ENCODE measurements at places on chromosomes 5 and 9.

DNA sequence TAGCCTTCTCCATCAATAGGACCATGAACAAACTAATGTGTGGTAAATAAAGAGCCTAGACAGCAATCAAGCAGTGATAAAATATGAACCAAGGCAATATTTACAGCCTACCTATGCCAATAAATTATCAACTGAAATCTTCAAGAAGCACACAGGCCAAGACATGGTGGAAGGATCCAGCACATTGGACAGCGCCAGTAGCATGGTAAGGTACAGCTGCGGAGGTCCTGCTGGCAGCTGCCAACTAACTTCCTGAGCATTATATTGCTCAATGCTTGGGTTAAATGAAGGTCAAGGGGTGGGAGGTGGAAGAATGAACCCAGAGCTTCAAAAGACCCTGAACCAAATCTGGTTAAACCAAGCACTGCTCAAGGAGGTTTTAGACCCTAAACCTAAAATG, 16.5 kb upstream of the SPDL1 start:
- DNase-seq = peak; percentile 54

DNA sequence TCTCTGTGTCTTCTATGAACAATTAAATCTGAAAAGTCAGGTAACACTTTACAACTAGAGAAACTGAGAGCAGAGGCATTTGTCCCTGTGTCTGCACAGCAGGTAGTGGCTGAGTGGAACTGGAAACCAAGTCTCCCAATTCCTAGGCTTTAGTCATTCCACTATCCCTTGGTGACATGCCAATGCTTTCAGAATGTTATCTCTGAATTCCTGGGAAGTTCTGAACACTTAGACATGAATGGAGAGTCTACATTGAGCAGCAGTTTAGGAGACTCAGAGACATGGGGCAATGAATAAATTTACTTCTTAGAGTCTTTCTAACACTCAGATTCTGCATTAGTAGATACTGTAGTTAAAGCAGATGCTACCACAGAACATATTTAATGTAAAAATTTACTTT, 94.8 kb upstream of the APC start:
- DNase-seq = no peak

DNA sequence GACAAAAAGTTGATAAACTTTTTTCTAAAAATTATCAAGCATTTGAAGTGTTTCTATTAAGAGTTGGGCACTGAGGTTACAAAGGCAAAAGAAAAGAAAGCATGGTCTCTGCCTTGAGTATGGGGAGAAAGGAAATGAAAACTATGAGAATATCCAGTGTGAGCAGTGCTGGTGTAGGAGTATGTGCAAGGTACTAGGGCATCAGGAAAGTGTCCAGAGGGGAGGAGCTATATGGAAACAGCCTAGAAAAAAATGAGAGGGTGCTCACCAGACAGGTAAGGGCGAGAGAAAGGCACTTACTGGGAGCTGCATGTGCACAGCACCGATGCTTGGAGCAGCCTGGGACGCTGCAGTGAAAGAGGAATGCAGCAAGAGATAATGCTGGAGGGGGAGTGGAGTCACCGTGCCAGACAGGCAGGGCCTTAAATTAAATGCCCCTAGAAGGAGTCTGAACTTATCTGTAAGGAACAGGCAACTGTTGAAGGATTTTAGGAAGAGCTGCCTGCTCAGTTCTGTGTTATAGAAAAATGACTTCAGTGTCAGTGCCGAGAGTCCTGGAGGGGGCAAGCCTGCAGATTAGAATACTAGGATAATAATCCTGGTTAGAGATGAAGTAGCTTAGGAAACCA, 14.0 kb downstream of the MCC start:
- peak; percentile 18 for DNase-seq

- DNase-seq = no peak
Observed at GRCh38 chr5:159021901-159022556, 77.7 kb downstream of the EBF1 start.

DNA sequence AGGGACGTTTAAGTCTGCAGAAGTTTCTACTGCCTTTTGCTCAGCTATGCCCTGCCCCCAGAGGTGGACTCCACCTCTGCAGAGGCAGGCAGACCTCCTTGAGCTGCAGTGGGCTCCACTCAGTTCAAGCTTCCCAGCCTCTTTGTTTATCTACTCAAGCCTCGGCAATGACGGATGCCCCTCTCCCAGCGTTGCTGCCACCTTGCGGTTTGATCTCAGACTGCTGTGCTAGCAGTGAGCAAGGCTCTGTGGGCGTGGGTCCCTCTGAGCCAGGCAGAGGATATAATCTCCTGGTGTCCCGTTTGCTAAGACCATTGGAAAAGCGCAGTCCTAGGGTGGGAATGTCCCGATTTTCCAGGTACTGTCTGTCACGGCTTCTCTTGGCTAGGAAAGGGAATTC, 2188.5 kb upstream of the WWC1 start:
- no peak for DNase-seq

DNA sequence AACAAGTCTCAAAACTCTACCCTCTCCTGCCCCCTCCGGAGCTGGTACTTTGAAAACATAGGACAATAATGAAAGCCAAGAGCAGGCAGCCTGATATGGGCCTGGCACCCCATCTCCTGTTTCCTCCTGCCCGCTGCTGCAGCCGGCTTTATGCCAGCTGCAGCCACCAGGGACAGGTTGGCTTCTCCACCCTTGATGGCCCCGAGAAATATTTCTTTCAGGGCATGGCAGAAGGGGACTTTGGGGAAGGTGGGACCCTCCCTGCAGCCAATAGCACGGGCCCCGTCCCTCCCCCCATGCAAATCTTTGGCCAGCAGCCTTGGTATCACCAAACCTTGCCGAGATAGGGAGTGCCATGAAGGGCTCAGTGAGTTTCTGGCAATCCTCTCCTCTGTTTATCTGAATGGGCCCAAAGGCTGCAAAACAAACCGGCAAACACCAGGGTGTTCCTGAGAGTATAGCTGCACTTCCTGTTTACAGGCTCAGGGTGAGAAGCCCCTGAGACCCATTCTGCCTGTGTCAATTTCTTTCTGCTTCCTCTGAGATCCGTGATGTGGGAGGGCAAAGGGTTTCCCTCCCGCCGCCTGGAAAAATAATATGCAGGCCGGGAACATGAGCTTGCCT, 73.4 kb upstream of the BOD1 start:
- DNase-seq = no peak

GRCh38 chr9:130188860-130189481, 16.8 kb downstream of the NCS1 start:
- DNase-seq = no peak

GRCh38 chr5:136769900-136770684, 404.7 kb upstream of the TRPC7 start:
- peak; percentile 72 for DNase-seq

DNA sequence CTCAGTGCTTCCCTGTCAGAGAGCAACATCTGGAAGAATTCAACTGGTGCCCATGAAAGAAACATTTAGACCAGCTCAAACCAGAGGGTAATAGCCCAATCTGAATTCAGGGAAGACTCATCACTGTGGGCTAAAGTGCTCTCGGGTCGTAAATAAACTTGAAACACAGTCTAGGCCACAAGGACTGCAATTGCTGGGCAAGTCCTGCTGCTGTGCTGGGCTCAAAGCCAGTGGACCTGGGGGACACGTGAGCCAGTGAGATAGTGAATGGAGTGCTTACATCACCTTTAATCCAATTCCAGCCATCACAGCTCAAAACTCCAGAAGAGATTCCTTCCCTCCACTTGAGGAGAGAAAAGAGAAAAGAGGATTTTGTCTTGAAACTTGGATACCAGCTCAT, 78.1 kb upstream of the DAP start:
- no peak for DNase-seq

DNA sequence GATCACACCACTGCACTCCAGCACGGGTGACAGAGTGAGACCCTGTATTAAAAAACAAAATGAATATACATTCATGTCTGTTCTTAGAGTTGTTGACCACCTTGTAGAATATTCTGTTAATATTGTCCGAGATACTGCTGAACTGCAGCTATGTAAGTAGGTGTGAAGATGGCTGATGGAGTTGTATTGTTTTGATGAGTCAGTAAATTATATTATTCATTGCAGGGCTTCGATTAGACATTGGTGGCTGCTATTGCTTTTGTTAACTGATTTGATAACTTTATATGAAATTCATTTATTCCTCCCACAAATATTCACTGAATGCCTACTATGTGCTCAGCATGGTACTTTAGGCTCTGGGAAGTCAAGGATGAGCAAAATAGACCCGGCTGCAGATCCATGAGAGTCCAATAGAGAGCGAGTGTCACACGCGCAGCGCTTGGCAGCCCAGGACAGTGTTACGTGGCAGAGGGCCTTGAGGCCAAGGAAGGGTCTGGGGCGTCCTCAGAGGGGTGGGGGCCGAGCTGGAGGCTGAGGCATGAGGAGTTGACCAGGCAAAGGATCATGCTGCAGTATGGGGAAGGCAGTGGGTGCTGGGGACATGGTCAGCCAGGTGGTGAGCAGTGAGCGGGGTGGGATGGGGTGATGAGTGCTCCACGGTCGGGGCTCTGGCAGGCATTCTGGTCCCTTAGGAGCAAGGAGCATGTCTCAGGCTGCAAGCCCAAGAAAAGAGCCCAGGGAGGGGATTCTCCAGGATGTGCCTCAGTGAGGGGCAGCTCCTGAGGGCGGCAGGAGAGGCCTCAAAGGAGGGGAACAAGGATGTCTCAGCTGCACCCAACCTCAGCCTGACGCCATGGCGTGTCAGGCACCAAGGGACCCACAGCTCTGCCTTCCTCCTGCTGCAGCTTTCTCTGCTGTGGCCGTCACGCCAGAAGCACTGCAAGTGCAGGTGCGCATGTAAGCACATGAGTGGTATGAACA, 243.5 kb downstream of the GADD45G start:
- DNase-seq = no peak
